ENCODE measurements at places on chromosomes 2 and 18.

GRCh38 chr2:39867268-39867667 is 88.2 kb upstream of the THUMPD2 start:
- no peak for DNase-seq

- no peak for DNase-seq
Observed at GRCh38 chr18:7940971-7941370, 373.9 kb downstream of the PTPRM start.

DNA sequence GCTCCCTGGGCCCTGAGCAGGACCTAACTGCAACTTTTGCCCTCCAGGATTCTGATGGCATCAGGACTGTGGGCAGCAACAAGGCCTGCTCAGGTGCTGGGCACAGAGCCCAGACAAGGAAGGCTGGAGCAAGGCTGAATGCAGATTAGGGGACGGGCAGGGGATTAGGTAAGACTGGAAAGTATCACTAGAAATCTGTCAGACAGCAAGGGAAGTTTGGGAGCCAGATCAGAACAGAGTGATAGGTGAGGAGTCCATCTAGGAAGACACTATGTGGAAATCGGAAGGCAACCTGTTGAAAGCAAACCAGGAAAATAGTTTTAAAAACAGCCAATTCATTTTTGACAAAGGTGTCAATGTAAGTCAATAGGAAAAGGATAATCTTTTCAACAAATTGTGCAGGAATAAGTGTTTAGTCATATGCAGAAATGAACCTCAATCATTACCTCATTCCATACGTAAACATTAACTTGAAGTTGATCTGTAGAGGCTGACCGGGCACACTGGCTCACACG is 56.4 kb upstream of the STPG4 start:
- DNase-seq, result no peak

DNA sequence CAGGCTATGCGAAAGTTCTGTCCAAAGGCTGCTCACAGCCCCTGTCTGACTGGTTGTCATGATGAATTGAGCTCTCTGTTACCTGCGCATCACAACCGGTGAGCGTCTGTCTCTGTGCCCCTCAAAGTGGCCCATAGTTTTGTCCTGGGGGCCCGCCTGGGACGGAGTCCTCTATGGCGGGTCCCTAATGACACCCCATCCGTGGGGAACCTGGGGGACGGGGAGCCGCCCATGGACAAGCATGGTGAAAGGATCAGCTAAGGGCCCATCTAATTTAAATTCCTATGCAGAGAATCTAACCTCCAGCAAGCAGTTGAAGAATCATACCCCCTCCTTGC is 473 bp downstream of the ELMOD3 start:
- DNase-seq, result no peak

- DNase-seq, result no peak
Observed at GRCh38 chr2:7887441-7887840, 794.4 kb upstream of the ID2 start.

- DNase-seq, result no peak
Observed at GRCh38 chr2:28400921-28401320, 8.3 kb downstream of the FOSL2 start.

DNA sequence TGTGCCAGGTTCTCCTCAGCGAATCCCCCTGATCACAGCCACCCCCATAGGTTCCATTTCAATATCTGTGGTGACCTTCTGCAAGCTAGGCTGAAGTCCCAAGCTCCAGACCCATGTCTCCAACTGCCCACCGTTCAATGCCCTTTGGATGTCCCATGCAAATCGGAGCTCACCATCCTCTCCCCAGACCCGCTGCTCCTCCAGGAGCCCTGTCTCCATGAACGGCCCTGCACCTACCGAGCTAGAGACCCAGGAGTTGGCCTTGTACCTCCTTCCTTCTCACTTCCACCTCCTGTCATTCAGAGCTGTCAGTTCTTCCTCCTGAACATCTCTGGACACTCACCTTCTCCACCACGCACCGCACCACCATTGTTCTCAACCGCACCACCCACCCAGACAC is 1.0 kb upstream of the FAHD2A start:
- no peak for DNase-seq

GRCh38 chr2:8168022-8168717 is 513.7 kb upstream of the ID2 start:
- DNase-seq, result no peak

DNA sequence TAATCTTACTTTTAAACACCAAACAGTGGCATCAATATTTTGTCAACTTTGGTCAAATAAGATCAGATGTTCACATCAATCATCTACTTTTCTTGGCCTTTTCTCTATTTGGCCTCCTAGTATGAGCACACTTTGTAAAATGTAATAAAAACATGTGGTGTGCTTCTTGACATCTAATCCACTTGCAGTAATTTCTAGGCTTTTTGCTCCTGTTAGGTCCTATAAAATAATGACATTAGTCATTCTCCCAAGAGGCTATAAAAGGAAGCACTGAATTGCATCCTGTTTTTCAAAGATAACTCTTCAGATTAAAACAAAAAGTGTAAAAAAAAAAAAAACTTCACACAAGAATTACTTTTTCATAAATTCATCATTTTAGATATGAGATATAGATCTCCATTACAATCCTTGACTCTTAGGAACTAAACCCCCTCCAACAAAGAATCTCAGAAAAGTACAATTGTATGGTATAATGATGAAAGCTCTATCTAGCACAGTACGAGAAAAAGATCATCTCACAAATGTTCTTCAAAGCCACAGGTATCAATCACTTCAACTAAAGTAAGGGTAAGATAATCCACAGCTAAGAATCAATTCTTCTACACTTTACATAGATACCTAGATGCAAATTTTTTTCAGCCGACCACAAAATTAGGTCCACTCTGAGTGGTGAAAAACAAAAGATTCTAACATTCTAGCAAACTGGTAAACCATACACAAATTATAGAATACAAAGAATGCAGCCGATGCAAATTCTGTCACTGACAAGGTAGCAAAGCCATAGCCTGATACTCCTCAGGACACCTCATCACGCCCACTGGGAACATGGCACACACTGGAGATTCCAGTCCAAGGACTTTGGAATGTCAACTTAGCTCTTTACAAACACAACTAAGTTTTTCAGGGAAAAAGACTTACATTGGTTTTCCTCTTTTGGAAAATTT is 2.7 kb downstream of the BCL2 start:
- no peak for DNase-seq

DNA sequence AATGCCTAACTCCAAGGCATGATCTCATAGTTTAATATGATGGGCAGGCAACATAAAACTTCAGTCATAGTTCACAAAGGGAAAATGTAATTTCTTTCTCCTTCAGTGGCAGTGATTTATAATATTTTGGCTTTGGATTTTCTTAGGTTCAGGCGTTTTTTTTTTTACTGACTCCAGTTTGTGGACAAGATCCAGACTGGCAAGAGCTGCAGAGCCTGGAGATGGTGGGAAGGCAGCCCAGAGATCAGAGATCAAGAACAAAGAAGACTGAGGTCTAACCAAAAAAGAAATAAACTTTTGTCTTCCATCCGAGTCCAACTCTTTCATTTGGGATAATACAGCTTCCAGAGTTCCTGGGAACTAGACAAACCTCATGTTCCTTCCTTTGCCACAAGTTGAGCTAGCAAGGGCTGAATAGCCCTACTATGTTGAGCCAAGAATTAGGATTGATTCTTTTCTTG is 215.3 kb upstream of the SETBP1 start:
- no peak for DNase-seq

DNA sequence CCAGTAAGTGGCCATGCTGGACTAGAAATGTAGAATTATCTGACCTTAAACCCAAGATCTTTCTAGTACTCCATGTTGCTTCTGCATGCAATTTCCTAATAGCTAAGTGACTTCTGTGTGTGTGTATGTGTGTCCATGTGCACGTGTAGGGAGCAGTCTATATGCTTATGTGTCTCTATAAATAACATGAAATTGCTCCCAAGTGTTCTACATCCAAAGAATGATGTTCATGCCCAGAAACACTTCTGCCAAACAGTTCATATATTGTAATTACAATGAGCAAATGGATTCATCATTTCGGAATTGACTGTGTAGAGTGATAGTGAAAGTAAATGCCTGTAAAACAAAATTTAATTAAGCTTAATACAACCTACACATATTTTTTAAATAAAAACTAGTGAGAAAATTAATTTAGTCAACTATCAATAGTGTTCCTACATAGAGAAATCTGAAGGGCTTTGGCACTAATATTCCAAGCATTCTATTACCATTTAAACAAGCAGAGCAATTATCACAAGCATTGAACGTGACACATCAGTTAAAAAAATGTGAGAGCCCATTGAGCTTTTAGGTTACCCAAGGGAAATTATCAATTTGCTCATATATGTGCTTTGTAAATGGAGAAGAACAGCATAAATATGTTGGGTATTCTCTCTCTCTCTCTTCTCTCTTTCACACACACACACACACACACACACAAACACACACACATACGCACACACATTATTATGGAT is 1067.4 kb downstream of the CNTNAP5 start:
- DNase-seq, result no peak

GRCh38 chr2:61055557-61055956 is 10.1 kb upstream of the SANBR start:
- no peak for DNase-seq

- DNase-seq, result no peak
Observed at GRCh38 chr2:169664978-169665930, 29.0 kb downstream of the CFAP210 start.

DNA sequence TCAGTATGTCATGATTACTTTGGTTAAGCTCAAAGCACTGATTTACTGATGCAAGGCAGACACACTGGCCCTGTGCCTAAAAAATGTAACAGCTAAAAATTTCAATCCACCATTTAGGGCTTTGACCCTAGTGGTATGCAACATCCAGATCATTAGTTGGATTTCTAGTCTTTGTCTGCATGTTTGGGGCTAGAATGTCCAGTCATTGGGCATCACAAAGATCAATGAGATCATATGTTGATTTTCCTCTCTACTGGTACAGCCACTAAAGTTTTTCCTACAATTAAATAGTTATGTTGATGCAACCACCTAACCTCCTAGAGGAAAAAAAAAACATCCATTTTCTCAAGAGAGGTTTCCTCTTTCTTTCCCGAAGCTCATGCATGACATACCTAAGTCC is 53.4 kb upstream of the REV1 start:
- DNase-seq, result no peak

DNA sequence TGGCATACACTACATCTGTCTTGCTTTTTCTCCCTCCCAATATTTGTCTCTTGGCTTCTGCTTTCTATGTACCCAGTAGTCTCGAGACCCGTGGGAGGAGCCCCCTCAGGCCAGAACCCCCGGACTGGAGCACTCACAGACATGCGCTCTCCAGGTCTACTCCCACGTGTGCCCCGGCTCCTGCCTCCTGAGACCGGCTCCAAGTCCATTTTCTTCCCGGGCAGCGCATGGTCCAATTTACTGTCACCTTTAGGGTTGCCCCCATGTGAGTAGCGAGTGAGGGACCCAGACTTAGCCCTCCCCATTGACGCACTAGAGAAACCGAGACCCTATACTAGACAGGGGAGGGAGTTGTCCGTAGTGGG is 11.8 kb upstream of the TEX51 start:
- DNase-seq, result no peak

GRCh38 chr18:31857526-31858106 is 85.3 kb downstream of the TRAPPC8 start:
- DNase-seq, result no peak

GRCh38 chr2:145530653-145531052 is 1010.7 kb upstream of the ZEB2 start:
- DNase-seq, result no peak

- no peak for DNase-seq
Observed at GRCh38 chr2:172095905-172096625, 6.6 kb downstream of the DLX2 start.

DNA sequence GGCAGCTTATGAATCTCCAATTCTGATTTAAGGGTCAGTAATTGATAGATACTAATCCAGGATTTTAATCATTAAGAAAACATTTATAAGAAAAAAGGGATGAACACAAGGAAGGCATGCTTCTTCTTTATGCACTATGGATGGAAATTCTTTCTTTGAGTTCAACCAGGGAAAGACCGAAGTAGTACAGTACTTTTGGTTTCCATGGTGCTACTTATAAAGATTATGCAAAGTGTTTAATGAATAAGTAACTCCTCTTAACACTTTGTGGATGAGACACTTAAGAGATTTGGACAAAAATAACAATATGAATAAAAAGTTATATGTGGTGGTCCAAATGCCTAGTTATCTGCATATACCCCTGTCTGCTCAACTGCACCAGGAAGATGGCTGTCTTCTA is 666.5 kb upstream of the FANCL start:
- DNase-seq, result no peak

- DNase-seq, result no peak
Observed at GRCh38 chr2:224551693-224552092, 33.5 kb downstream of the CUL3 start.

DNA sequence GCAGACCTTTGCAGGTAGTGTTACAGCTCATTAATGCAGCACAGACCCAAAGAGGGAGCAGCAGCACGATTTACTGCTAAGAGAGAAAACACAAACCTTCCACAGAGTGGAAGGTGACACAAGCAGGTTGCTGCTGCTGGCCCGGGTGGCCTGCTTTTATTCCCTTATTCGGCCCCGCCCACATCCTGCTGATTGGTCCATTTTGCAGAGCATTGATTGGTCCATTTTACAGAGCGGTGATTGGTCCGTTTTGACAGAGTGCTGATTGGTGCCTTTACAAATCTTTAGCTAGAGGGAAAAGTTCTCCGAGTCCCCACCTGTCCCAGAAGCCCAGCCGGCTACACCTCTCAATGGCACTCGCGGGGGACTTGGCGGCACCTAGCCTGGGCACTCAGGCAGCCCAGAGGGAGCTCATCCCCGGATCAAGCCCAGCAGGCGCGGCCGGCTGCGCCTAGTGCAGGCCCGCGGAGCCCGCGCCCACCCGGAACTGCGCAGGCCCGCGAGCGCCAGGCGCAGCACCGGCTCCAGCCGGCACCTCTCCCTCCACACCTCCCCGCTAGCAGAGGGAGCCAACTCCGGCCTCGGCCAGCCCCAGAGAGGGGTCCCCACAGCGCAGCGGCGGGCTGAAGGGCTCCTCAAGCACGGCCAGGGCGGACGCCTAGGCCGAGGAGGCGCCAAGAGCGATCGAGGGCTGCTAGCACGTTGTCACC is 825.6 kb upstream of the HS6ST1 start:
- no peak for DNase-seq

DNA sequence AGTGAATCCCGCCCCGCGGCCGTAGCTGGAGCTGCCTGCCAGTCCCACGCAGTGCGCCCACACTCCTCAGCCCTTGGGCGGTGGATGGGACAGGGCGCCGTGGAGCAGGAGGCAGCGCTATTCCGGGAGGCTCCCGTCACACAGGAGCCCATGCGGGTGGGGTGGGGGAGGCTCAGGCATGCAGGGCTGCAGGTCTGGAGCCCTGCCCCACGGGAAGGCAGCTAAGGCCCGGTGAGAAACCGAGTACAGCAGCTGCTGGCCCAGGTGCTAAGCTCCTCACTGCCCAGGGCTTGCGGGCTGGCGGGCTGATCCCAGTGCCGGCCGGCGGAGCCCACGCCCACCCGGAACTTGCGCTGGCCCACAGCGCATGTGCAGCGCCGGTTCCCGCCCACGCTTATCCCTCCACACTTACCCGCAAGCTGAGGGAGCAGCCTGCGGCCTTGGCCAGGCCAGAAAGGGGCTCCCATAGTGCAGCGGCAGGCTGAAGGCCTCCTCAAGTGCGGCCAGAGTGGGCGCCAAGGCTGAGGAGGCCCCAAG is 1152.8 kb upstream of the CELF4 start:
- no peak for DNase-seq

Data from NCI-H187 (cell line).